ENCODE measurements at places on chromosomes 1 and 21.

DNA sequence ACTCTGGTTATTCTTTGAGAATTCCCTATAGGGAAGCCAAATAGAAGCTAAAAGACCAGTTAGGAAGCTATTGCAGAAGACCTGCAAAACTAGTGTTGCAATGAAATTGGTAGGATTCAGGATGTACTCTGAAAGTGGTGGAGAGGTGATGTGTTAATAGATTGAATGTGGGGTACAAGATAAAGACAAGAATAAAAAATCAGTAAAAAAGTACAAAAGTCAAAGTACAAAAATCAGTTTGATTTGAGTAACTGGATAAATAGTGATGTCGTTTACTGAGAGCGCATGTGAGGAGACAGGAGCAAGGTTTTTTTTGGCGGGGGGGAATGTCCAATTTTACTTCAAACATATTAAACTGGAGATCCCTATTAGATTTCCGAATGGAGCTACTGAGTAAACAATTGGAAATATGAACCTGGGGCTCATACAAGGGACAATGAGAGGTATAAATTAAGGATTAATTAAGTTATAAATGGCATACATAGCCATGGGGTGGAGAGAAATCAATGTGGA is 2.5 kb upstream of the DCAF8 start:
- DNase-seq, result no peak

DNA sequence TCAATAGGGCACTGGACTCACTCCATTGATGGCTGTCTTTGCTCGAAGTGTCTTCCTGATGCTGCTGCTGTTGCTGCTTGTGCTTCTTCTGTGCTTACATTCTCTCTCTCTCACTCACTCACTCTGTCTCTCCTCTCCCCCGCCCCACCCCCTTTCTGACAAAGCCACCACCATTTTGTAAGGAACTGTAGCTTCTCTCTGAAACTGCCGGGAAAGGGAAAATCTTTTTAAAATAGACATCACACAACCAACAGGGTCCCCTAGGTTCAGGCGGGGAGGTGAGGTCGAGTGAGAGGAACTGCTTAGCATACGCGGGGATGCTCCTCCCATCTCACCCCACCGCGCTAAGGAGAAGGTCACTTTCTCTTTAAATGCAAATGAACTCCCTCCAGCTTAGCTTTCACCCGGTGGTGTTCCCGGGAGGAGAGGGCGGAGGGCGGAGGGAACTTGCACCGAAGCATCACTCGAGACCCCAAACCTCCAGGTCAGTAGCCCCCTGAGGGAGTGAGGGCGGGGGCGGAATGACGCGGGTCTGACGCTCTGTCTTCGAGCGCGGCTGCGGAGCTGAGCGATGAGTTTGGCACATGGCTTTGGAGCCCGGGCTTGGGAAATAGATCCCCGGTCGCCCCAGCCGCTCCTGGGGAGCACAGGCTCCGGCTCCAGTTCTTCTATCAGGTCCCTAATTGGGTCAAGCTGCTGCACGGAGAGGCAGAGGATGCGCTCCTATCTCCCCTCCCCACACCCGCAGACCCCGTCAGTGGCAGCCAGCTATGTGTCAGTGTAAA is at the start of gene CCDC28B:
Gene CCDC28B (plus strand): TSS at position 370 of the 785 bp plus-strand sequence. CDS start 1,341 bp downstream, outside the sequence.
- peak; percentile 69 for DNase-seq

GRCh38 chr1:3905266-3905952 is 5.3 kb upstream of the C1orf174 start:
- no peak for DNase-seq

DNA sequence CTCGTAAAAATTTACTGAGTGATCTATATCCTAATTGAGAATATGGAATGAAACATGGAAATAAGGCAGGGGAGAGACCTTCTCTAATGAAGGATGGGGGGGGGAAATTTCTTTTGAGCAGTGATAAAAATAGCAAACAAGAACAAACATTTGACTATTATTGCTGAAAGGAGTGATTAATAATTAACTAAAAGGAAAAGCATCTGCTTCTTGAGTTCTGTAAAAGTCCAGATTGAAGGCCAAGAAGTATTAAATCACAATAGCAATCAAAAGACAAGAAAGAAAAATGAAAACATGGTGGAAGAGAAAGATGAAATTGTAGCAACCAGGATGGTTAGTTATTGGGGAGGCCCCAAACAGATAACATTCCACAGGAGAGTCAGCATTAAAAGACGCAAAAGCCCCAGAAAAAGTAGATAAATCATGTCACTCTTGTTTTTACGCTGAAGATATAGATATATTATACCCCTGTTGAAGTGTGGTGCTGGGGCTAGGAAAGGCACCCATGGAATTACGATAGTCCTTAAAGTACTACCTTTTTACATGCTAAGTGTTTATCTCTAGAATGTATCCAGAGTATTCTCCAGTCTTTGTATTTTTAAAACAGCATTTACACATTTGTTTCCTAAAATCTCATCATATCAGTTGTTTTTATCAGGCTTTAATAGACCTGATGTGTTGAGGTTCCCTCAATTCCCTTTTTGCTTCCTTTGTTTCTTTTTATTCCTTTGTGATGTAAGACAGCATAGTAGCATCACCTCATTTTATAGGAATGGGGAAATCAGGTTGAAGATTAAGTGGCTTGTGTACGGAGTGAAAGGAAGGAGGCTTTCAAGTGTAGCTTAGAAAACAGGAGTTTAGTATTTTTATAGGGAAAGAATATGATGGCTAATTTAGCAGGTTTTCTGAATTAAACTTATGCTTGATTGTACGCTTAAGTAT is 28.9 kb downstream of the DISP1 start:
- no peak for DNase-seq

- no peak for DNase-seq
Measured at GRCh38 chr1:206493279-206493678, 14.1 kb upstream of the RASSF5 start.

- DNase-seq, result no peak
Measured at GRCh38 chr1:58874342-58874741, 90.5 kb upstream of the JUN start.

DNA sequence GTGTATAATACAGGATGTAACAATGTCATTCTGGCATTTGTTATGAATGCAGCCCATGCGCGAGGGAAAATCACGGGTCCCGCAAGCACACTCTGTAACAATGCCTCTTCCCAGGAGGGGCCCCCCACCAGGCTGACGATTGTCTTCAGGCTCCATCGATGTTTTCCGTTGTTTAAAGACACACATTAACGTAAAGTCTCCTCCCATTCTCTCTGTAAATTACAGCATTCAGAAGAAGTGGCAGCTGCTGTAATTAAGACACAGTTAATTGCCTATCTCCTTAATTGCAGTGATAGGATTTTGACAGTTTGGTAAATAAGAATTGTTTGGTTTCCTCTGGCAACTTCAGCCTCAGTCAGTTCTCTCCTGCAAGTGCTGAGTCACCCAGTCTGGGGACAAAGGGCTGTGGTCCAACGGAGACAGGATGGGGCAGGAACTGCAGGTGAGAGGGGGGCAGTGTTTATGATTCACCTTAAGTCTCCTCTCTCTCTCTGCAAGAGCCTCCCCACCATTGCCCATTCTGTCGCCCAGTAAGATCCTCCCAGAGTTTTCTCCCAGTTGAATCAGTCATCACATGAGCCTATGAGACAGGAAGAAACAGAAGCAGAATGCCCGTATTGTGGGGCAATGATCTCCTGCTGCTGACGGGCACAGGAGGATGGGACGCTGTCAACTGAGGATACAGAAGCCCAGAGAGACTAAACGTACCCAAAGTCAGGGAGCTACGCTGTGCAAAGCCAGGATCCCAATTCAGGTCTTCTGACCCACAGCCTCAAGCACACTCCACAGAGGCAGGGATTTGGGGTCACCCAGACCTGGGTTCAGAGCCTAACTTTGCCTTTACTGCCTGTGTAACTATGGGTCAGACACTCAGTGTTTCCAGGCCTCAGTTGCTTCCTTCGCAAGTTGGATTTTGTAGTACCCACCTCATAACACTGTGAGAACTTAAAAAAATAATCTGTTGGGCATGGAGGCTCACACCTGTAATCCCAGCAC is 110.0 kb downstream of the ADSS2 start:
- DNase-seq, result no peak

GRCh38 chr1:6059866-6060265 is 14.2 kb downstream of the KCNAB2 start:
- no peak for DNase-seq

GRCh38 chr1:109689844-109690405 is 2.3 kb downstream of the GSTM1 start:
- DNase-seq, result no peak

DNA sequence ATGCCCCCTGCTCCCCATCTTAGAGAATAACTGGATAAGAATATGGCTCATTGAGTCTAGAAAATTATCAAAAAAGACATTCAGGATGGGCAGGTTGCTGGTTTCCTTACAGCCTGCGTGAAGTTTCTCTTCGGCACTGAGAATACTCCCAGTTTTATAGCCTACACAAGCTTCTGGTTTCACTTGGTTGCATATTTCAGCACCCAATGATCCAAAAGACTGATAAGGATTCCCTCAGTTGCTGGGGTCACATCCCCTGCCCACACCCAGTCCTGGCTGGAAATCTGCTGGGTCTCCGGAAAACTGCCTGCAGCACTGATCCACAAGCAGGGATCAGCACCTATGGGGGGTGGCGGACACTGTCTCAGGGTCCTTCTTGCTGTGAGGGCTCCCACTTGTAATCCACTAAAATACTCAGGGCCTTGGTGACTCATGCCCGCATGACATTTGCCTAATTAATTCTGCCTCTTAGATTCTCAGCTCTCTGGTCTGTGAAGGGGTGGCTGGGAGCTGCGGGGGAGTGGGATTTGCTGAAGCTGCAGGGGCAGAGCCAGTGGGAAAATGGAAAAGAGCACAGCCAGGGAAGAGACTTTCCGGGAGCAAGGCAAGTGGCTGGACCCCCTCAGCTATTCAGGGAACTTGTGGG is 142.5 kb downstream of the ZNF648 start:
- DNase-seq, result no peak

DNA sequence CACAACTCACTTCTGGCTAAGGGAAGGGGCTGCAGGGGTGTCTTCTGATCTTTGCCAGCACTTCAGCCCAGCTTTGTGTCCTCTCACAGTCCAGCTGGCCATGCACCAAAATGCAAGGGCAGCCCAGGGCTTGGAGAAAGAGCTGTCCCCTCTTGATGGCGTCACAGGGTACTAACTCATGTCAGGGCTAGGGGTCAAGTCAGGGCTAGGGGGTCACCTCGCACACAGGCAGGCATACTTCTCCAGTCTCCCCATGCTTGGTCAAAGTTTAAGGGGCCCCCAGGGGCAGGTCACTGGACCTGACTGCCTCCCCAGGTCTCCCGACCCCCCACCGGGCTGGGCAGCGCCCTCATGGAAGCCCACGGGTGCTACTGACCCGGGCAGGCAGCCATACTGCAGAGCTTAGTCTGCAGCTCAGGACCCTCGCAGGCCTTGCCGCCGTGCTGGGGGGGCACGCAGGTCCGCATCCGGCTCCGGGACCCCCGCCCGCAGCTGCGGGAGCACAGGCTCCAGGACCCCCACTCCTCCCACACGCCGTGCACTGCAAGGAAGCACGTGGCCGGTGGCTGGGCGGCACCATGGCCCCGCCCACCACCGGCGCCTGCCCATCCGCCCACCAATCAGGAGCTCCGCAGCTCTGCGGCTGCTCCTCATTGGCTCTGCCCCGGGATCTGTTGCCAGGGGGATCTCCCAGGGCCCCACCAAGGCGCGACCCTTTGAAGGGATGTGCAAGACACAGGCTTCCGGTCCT is 21.5 kb downstream of the ADGRB2 start:
- DNase-seq, result no peak

DNA sequence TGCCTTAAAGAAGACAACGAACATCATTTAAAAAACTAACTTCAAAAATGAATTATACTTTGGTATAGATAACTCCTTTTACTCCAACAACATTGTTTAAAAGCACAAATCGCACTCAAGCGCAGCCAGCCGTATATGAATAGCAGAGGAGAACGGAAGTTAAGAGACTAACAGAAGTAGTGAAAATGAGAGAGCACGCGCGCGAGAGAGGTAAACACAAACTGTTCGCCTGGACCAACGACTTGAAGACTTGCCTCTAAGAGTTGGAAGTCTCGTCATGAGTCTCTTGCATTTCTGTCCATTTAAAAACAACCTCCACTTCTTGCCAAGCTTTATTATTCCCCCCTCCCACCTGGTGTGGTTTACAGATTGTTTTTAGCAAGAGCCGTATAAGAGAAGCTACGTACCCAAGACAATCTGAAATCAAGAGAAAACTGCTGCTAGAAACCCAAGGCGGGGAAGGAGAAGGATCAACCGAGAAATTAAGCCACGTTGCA is 479 bp downstream of the SELENOF start:
- no peak for DNase-seq

DNA sequence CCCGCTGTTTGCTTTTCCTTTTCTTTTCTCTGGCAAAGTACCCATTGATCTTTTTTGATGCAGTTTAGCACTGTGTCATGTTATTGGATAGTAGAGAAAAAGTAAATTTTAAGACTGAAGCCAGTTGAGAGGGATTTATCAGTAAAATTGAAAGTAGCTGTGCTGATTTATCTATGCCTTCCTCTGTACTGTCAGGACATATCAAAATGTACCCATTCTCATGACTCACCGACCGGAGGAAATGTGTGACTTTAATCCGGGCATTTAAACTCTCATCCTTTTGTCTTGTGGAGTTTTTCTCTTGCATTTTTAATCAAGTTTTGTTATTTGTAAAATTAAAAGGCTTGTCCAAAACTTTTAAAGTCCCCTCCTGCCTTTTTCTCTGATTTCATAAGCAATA is 276.6 kb upstream of the FMN2 start:
- no peak for DNase-seq

DNA sequence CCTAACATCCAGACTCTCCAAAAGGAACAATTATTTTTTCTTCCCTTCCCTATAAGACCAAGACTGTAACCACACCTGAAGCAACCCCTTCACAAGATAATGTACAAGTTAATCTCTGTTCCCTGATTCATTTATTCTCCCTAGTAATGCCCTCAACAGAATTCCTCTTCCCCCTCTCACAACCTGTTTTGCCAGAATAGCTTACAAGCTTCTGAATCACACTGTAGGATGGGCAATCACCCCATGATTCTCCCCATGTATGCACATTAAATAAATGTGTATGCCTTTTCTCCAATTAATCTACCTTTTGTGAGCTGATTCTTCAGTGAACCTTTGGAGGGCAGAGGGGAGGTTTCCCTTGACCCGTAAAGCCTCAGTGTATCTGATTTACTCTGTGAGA is 20.9 kb upstream of the RNF11 start:
- no peak for DNase-seq

- DNase-seq, result no peak
Measured at GRCh38 chr1:219283541-219283940, 109.9 kb downstream of the LYPLAL1 start.

Data from omental fat pad (tissue), 4 donors.